ENCODE measurements at places on chromosomes 13 and 19. TPM values are rescaled to one million over a fixed set of nuclear protein-coding genes. Genes with fewer than 3 reads are reported as not detected.

ATP1A3 gene
- total RNA-seq = not detected

GRCh38 chr13:60654415-60654814 lies 257.4 kb downstream of the TDRD3 start:
- DNase-seq = peak; percentile 65

DNA sequence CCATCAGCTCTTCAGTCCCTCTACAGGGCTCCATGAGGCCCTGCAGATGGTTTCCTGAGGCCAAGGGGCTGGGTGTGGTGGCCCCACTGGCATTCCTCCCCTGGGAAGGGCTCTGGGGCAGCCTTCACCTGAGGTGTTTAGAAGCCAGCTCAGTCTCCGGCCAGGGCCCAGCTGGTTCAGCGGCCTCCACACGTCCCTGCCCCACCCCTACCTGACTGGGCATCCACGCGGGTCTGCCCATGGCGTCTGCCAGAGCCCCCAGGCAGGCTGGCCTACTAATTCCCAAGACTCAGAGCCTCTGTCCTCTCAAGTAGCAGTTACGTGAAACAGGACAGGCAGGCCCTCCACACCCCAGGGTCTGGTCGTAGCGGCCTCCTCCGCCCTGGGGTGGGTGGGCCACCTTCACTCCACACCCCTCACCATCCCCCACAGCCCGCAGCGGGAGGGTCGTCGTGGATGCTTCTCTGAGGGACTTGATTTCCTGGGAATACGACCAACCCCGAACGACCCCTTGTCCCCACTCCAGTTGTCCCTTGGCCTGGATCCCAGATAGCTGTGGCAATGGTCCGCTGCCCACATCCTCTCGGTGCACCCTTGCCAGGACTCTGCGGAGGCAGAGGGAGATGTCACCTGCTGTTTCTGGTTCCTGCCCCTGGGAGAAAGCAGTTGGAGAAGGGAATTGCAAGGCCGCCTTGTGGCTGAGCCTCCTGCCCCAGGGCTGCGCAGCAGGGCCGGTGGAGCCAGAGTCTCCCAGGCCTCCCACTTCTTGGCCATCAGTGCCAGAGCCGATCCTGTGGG lies 24.3 kb downstream of the CAPN12 start:
- no peak for DNase-seq

GRCh38 chr19:7676376-7676775 lies 514 bp upstream of the MCEMP1 start:
- DNase-seq = no peak

Data from MCF 10A (cell line).